ENCODE measurements at places on chromosomes 2 and 18. TPM values are rescaled to one million over a fixed set of nuclear protein-coding genes. Genes with fewer than 3 reads are reported as not detected.

Gene NMUR1
- 1.2 TPM for total RNA-seq

Gene CCDC74A
- 13.7 TPM for total RNA-seq

Gene MARCO
- total RNA-seq = 213 TPM

Gene TMEM17
- total RNA-seq = 3.2 TPM

Gene CACNB4
- 8.1 TPM for total RNA-seq

Gene CWC22
- total RNA-seq = 28.9 TPM

Gene ACMSD
- total RNA-seq = 0.12 TPM

Gene DNAJC10
- 80.0 TPM for total RNA-seq

- DNase-seq = no peak
- H3K36me3 ChIP-seq = no peaks in the 10 kb centered on the region
- H3K27me3 ChIP-seq = no peaks in the 10 kb centered on the region
- H3K4me1 ChIP-seq = no peaks in the 10 kb centered on the region
- no peak overlapping the region for H3K4me3 ChIP-seq
Measured at GRCh38 chr18:50492097-50492496, 67.8 kb upstream of the MAPK4 start.

DNA sequence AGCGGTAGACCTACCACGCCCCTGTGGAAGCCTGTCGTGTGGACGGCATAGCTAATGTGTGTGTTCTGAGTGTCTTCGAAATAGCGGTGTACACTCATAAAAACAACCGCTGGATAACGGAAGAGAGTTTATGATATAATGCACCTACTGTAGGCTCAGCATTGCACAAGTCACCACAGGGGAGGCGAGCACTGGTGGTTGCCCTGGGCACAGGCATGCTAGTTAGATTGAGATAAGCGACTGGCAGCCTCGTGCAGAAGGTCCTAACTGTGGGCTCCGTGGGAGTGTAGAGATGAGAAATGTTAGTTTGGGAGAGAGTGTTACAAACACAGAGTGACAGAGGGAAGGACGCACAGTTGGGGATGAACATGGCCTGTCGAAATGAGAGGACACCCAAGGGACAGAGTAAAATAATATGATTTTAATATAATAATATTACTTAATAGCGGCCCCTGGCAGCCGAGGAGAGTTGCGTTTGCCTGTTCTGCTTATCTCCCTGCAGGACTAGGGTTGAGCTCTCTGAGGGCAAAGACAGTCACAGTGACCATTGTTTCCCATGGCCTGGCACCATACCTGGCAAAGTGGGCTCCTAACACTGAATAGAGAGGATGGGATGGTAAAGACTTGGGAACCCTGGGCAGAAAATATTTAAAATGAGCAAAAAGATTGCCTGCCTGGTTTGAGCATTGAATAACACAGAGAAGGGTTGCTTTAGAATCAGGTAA lies 204.2 kb downstream of the GBX2 start:
- no peaks in the 10 kb centered on the region for H3K36me3 ChIP-seq
- no peak for DNase-seq
- H3K4me1 ChIP-seq = no peaks in the 10 kb centered on the region
- H3K4me3 ChIP-seq = no peak overlapping the region
- H3K27me3 ChIP-seq = no peaks in the 10 kb centered on the region
- H3K27ac ChIP-seq = no peak overlapping the region

DNA sequence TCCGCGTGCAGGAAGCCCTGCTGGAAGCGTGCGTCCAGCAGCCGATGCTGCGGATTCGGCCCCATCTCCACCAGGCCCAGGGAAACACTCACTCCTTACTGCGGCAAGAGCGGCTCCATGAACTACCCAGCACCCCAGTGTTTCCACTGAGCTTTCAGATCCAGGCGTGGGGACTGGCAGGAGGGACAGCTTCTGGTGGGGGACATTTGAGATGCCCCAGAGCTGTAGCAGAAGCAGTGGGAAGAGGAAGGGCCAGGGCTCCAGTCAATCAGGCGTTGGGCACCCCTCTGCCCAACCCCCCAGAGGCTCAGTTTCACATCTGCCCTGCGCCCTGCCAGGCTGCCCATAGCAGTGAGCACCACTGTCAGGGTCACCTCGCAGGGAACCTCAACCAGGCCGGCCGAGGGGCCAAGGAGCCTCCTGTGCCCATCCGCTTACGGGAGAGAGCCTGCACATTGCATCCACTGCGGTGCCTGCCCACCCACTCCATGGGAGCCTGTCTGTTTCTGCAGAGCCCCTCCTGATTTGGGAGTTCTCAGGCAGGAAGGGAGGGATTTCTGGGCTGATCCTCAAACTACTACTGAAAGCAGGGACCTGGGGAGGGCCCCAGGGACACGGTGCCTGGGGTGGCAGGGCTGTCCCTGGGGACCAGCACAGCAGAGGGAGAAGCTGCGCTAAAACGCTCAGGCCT lies 4.6 kb downstream of the AGXT start:
- DNase-seq = no peak
- no peaks in the 10 kb centered on the region for H3K27me3 ChIP-seq
- no peak overlapping the region for H3K4me3 ChIP-seq
- no peaks in the 10 kb centered on the region for H3K4me1 ChIP-seq

- no peak overlapping the region for H3K4me3 ChIP-seq
- H3K27me3 ChIP-seq = peaks cover 94% of the 10 kb centered on the region
- peaks cover 4% of the 10 kb centered on the region for H3K4me1 ChIP-seq
- H3K27ac ChIP-seq = no peak overlapping the region
- DNase-seq = no peak
Measured at GRCh38 chr2:44930274-44931197, 11.0 kb upstream of the SIX3 start.

DNA sequence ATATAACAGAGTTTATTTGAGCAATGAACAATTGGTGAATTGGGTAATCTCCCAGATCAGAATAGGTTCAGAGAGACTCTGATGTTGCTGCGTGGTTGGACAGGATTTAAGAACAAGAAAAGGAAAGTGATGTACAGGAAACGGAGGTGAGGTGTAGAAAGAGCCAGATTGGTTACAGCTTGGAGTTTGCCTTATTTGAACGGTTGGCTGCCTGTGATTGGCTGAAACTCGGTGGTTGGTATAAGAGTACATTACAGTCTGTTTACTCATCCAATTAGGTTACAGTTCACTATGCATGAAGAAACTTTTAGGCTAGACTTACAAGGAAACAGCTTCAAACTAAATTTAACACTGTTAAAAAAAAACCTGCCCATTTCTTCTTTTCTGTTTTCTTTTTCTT lies 68.0 kb upstream of the CABLES1 start:
- no peaks in the 10 kb centered on the region for H3K27me3 ChIP-seq
- no peaks in the 10 kb centered on the region for H3K36me3 ChIP-seq

GRCh38 chr2:11748861-11749645 lies 2.6 kb downstream of the LPIN1 start:
- H3K27ac ChIP-seq = no peak overlapping the region
- peaks cover 5% of the 10 kb centered on the region for H3K4me1 ChIP-seq
- H3K36me3 ChIP-seq = no peaks in the 10 kb centered on the region
- H3K4me3 ChIP-seq = no peak overlapping the region
- H3K27me3 ChIP-seq = no peaks in the 10 kb centered on the region
- DNase-seq = no peak

- no peak overlapping the region for H3K27ac ChIP-seq
- no peaks in the 10 kb centered on the region for H3K4me1 ChIP-seq
- no peaks in the 10 kb centered on the region for H3K36me3 ChIP-seq
- no peak for DNase-seq
- H3K4me3 ChIP-seq = no peak overlapping the region
- H3K27me3 ChIP-seq = no peaks in the 10 kb centered on the region
Measured at GRCh38 chr2:137826373-137827372, 137.6 kb upstream of the HNMT start.

GRCh38 chr2:136230464-136230863 lies 112.5 kb upstream of the CXCR4 start:
- DNase-seq = no peak
- H3K36me3 ChIP-seq = no peaks in the 10 kb centered on the region
- H3K4me3 ChIP-seq = no peak overlapping the region
- H3K4me1 ChIP-seq = no peaks in the 10 kb centered on the region
- peaks cover 5% of the 10 kb centered on the region for H3K27me3 ChIP-seq

GRCh38 chr2:43438858-43439655 lies 156.8 kb downstream of the THADA start:
- H3K27me3 ChIP-seq = no peaks in the 10 kb centered on the region
- H3K4me1 ChIP-seq = no peaks in the 10 kb centered on the region
- no peak overlapping the region for H3K27ac ChIP-seq

GRCh38 chr2:25251422-25252273 lies 83.3 kb upstream of the POMC start:
- H3K4me1 ChIP-seq = no peaks in the 10 kb centered on the region
- peak; percentile 69 for DNase-seq
- peak overlapping the region; percentile 24 for H3K4me3 ChIP-seq
- H3K27me3 ChIP-seq = no peaks in the 10 kb centered on the region
- H3K36me3 ChIP-seq = peaks cover 34% of the 10 kb centered on the region

DNA sequence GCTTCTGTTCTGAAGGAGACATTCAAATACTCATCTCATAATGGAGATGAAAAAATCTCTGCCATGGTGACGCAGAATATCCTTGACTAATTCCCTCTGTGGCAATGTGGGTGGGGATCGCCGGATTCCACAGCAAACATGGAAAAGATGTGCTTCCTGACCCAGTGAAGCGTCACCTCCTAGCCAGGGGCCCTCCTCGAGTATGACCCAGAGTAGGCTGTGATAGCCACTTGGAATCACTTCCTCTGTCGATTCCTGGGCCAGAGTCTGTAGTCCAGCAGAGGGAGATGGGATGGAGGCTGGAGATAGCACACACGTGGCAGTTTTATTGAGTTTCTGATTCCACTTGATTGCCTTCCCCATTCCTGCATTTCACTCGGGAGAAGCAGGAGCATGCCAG lies 36.8 kb downstream of the DRC1 start:
- no peak overlapping the region for H3K27ac ChIP-seq
- no peaks in the 10 kb centered on the region for H3K27me3 ChIP-seq
- no peak for DNase-seq
- no peaks in the 10 kb centered on the region for H3K36me3 ChIP-seq

GRCh38 chr2:56741601-56742102 lies 557.9 kb downstream of the CCDC85A start:
- DNase-seq = no peak
- no peaks in the 10 kb centered on the region for H3K27me3 ChIP-seq
- no peaks in the 10 kb centered on the region for H3K36me3 ChIP-seq
- H3K4me1 ChIP-seq = no peaks in the 10 kb centered on the region
- H3K27ac ChIP-seq = no peak overlapping the region

DNA sequence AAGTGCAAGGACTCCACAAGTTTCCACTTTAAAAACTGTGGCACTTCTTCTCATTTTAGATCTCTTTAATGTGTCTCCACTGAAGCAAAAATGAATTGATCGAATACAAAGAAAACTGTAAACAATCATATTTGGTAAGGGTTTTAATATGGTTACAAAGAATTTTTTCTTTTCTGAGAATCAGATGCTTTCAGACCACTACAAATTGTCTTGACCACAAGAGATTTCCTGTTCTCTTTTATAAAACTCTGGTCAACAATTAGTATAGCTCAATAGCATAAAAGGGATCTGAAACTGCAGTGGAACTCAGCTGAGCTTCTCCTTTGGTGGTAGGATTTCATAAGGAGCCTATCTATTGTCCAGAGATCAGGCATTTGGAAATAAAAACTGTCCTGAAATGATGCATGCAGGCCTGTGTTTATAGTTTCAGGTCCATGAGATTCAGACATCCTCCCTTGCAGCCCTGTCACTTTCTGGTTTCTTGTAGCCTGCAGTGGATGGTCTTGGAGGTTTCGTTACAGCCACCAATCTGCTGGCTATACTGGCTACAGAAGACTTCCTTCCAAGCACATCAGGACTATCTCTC lies 120.0 kb downstream of the DOCK10 start:
- peaks cover 43% of the 10 kb centered on the region for H3K36me3 ChIP-seq
- no peak overlapping the region for H3K27ac ChIP-seq
- DNase-seq = no peak
- no peaks in the 10 kb centered on the region for H3K27me3 ChIP-seq

Data from lung (tissue), 17 donors.